ENCODE measurements at places on chromosomes 11 and 22.

DNA sequence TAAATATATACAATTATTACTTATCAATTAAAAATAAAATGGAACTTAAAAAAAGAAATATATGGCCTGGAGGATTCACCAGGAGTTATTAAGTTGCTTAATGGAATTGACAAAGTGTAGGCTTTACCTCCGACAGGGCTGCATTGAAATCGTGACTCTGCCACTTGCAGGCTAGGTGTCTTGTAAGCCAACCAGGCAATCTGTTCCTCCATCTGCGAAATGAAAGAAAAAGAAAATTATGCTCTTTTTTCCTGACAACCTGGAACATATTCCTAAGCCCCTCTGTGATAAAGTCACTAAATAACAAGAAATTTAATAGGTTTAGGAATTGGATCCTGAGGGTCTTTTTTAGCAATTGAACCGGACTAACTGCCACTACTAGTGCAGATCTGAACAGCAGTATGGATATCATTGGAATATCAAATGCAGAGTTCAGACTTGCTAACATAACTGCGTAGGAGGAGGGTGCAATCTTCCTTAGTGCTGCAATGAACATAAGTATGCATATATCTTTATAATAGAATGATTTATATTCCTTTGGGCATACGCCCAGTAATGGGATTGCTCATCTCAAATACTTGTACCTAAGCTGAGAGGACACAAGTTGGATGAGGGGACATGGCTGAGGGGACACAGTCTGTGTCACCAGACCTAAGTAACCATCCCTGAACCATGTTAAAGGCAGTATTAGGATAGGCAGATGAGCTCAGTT, 42.5 kb upstream of the CEP126 start:
- DNase-seq = no peak

GRCh38 chr11:72626414-72626936, 47.7 kb downstream of the PDE2A start:
- no peak for DNase-seq

DNA sequence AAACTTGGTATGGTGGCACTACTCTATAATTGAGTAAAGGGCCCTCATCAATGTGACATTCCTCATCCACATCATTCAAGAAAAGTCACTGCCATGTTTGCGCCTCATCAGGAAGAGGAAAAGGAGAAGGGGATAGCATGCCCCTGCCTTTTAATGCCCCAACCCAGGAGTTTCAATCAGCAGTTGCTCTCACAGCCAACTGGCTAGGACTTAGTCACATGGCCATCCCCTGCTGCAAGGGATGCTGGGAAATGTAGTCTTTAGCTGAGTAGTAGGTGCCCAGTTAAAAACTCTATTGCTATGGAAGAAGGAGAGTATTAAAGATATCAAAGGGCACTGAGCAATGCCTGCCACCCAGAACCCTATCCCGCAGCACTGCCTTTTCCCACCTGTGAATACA, 10.9 kb upstream of the CCND1 start:
- no peak for DNase-seq

DNA sequence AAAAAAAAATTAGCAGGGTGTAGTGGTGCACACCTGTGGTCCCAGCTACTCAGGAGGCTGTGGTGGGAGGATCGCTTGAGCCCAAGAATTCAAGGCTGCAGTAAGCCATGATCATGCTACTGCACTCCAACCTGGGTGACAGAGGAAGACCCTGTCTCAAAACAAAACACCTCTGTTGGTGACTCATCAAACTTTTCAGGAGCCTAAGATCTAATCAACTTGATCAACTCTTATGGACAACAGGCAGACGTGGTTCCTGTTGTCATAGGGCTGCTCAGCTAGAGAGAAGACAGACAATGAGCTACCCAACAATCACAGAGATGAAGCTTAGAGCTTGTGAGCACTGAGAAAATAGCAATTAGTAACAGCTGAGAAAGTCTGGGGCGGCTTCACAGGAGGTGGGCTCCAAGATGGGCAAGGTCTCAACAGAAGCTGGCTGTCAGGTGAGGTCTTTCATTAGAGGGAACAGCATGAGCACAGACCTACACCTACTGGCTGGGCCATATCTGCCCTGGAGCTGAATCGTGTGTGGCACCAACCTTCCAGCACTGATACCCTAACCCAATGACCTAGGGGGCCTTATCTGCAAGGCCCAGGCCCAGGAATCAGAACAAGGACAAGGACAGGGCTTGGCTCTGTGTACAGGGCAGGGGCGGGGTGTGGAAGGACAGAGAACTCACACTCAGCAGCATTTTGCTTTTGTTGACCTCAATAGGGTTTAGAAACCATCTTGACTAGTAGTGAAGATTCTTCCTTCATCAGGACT, 7.2 kb upstream of the UCP3 start:
- DNase-seq = no peak

DNA sequence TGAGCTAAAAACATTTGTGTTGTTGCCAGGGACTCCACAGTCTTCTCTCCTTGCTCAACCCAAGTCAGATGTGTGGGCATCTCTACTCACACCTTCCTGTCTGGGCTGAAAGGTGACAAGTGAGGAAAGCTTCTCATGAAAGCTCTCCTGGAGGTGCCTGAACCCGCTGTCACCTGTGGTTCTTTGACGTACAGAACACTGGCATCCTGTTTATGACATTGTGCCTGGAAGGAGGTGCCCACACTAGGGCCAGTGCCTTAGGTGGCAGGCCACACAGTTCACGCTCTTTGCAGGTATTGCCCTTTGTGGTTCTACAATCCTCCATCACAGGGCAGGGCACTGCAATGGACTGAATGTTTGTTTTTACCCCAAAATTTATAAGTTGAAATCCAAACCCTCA, 108.5 kb downstream of the CD44 start:
- DNase-seq = no peak
